ENCODE measurements at places on chromosomes 1 and 21.

GRCh38 chr1:207429963-207430362, 24.2 kb upstream of the CR2 start:
- no peak for DNase-seq

GRCh38 chr1:178189814-178190213, 95.9 kb downstream of the RASAL2 start:
- no peak for DNase-seq

GRCh38 chr1:44939061-44939460, 47.3 kb downstream of the EIF2B3 start:
- no peak for DNase-seq

GRCh38 chr1:183947988-183948387, 89.5 kb downstream of the COLGALT2 start:
- DNase-seq: no peak

- DNase-seq: peak; percentile 44
These were observed 140.1 kb upstream of the FMN2 start for GRCh38 chr1:239951511-239952140.

GRCh38 chr1:54866801-54867716, 19.9 kb downstream of the DHCR24 start:
- no peak for DNase-seq

- no peak for DNase-seq
These were observed 181.6 kb downstream of the ZNF326 start for GRCh38 chr1:90176530-90176929.

GRCh38 chr1:96291468-96291867, 430.1 kb upstream of the PTBP2 start:
- DNase-seq: no peak

DNA sequence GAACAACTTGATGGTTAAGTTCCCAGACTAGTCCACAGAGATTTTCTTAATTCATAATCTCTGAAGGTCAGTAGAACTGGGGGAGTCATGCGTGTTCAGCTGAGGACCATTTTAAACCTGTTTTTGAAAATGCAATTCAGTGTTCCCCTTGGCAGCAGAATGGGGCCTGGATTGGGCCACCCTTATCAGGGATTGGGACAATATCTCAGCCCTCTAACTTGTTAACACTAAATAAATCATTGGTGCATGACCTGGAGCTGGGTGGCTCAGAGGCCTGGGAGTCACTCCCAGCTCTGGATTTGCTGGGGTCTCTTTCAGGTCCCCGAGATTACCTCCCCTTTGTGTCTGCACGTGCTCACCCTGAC, 55.3 kb downstream of the MRPS6 start:
- no peak for DNase-seq

GRCh38 chr1:16199700-16200099, 12.8 kb downstream of the ARHGEF19 start:
- no peak for DNase-seq

DNA sequence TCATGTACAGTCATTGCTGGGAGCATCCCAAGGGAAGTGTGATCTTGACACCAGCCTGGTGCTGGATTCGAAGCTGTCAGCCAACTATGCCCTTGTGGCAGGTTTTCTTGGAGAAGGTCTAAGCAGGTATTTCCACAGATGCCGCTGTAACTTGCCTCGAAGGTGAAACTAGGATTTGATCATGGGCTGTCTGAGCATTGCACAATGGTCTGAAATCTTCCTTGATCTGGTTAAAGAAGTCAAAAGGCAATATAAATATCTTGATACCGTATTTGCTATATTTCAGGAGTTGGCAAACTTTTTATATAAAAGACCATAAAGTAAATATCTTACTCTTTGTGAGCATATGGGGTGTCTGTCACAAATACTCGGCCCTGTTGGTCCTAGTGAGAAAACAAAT, 206.8 kb downstream of the LYPLAL1 start:
- no peak for DNase-seq

GRCh38 chr1:43315481-43315880, 14.7 kb downstream of the TIE1 start:
- no peak for DNase-seq

- no peak for DNase-seq
These were observed 150.8 kb downstream of the ETS2 start for GRCh38 chr21:38956521-38956855.

DNA sequence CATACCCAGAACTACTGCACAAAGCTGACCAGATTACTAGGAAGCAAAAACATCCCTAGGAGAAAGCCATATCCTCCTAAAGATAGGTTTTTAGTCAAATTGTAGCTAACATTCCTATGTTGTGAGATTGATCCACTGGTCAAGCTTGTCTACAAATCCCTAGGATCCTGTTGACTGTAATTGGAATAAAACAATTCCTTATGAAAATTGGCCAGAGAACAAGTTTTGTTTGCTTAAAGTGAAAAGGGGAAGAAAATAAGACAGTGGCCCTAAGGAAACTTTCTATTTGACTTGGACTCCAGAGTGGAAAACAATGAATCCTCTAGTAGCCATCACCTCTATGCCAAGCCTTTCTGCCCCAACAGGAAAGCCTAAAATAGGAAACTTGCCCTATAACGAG, 645.2 kb upstream of the USP24 start:
- DNase-seq: no peak

GRCh38 chr1:80988926-80989325, 811.8 kb upstream of the ADGRL2 start:
- no peak for DNase-seq

- DNase-seq: no peak
These were observed 7.6 kb downstream of the COL16A1 start for GRCh38 chr1:31696242-31696641.

DNA sequence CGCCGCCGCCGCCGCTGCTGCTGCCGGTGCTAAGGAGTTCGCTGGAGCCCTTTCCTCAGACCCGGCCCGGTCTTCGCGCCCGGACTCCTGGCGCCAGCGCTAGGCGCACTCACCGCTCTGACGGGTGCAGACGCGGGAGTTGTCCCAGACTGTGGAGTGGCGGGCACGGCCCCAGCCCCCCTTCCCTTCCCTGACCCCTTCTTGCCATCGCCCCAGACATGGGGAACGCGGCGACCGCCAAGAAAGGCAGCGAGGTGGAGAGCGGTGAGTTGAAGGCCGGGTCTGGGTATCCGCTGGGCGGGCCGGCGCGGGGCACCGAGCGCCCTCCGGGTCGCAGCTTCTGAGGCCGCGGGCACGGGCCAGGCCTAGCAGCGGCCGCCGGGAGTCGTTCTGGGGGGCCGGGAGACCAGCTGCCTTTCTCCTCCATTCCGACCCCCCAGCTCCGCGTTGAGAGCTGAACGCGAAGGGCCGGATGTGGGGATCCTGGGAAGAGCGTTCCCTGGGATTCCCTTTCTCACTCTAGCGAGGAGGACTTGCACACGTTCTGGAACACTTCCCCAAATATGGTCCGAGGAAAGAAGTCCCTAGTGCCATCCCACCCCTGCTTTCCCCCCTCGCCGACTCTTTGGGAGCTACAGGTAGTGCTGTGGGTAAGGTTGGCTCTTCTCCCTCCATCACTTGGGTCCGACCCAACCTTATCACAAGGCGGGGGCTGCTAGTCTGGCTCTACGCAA, 65.8 kb upstream of the PRKACB start:
- DNase-seq: no peak

DNA sequence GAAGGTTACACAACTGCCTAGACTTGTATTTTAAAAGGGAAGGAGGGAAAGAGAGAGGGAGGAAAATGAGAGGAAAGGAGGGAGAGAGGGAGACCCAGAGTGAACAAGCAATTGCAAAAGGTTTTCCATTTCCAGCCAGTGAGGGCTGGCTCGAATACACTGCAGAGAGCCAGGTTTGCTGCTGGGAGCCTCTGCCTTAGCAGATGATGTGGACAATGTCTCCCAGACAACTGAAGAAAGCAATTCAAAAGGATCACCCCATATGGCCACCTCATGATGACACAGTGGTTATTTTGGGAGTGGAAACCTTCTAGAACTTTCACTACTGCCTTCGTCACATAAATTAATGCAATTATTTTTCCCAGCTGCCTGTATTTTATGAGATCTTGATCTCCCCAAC, 86.4 kb downstream of the BCAR3 start:
- DNase-seq: no peak

DNA sequence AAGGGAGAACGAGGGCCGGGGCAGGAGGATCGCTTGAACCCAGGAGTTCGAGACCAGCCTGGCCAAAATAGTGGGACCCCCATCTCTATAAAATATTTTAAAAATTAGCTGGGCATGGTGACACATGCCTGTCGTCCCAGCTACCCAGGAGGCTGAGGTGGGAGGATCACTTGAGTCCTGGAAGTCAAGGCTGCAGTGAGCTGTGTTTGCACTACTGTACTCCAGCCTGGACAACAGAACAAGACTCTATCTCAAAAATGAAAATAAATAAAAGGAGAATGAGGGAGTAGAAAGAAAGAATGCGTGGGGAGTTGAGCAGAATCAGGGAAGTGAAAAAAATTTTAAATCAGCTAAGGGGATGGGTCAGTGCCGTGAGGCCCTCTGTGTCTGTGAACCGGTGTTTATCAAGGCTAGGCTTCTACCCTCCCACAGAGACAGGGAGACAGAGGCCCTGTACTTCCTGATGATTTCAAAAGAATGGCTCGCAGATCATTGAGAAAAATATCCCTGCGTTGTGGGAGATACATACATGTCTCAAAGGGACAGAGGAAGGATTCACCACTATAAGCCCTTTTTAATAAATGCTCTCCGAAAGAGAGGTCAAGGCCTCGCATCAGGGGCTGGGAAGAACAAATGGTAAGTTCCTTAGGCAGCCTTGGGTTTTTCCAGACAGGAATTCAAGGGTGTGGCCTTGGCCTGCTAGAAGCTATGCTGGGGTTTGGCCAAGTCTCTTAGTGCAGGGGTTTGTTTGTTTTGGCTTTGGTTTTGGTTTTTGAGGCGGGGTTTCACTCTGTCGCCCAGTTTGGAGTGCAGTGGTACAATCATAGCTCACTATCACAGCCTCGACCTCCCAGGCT, 20.7 kb downstream of the IL10RB start:
- DNase-seq: no peak

DNA sequence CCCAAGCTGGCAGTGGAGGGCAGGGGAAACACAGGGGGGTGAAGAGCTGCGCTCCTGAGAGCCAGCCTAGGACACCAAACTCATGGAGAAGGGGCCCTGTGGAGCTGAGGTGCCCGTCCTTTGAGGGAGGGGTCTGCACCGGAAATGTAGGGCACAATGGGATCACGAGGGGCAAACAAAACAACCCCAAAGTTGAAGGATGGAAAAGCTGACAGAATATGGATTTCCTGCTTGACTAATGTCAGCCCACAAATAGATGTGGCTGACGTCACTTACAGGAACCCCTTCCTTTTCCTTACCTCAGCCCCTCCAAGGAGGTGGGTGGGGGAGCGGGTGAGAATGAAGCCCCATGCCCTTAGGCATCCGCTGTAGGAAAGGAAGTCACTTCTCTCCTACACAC, 110.9 kb downstream of the KCNN3 start:
- DNase-seq: no peak

DNA sequence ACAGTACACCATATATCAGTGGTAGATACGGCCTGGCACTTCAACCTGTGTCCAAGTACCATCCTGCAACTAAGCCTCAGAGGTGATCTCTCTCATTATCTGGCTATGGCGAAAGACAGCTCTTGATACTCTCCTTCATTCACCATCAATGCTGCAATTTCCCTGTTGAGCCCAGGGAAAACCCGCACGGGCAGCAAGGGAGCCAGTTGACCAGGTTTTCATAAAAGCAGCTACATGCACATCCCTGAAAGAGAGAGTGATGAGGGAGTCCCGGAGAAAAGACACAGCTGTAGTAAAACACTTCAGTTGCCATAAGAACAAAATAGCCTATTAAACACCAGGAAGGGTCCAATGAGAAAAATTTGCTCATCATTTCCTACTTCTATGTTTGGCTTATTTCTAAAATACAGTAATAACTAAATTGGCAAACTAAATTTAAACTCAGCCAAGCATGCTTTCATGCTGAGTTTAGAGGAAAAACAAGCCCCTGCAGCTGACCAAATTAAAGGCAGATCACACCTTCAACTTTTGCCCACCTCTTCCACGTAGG, 68.3 kb downstream of the CAPZB start:
- DNase-seq: no peak

DNA sequence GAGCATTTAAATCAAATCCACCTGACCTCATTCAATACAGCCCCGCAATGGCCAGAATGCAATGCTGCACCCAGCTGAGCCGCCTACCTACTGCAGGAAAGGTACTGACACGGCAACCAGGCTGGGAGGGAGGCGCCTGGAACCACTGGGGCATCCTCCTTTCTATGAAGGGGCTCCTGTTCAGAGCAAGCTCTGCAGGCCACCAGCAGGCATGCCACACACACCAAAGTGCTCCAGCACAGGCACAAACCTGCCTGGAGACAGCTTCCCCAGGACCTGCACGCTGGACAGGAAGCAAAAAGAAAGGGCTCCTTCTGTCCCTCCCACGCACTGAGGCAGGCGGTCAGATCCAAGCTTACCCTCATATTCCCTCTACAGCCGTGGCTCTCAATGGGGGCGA, 21.2 kb downstream of the CTNNBIP1 start:
- no peak for DNase-seq

DNA sequence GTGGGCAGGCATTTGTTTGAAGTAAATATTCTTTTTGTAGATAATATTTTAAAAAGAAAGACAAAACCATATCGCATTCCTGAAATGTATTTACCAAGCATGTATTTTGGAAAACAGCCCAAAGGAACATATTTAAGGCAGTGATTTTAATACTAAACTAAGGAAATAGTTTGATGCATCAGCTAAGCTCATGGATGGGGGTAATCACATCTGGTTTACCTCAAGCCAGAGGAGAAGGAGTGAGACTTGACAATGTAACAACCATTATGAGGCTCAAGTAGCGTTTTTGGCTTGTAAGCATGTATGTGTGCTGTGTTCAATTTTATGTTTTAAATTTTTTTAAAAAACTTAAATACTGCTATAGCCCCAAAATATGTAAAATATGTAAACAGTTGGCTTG, 390.5 kb downstream of the DISC1 start:
- DNase-seq: no peak

DNA sequence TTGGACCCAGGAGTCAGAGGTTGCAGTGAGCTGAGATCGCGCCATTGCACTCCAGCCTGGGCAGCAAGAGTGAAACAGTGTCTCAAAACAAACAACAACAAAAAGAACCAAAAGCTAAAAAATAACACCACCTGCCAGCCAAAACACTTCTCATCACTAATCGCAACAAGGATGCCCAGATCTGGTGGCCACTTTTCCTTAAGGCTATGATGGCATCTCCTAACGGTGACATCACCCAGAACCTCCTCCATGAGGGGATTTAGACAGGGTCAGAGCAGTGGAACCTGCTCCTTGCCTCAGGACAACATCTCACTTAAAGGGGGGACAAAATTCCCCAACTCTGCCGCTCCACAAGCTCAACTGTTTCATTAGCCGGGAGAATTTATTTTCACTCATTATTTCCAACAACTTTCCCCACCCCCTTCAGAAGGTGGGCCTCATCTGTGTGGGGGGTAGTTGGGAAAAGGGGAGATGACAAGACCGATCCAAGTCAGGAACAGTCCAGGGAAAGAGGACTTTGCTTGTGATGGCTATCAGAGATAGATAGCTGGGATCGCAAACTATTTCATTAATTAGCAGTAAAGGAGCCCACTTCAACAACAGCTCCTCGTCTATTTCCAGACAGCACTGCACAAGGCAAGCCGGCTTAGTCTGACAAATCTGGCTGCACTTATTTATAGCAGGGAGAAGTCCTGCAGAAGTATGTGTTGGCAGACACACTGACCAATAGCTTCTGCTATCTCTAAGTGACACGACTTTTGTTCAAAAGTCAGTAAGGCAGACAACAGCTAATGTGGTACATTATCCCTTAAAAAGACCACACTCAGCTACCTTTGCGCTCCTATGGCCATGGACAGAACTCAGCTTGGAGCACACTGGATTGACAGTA, 2.6 kb downstream of the PABPC4 start:
- no peak for DNase-seq
